ENCODE measurements at places on chromosomes 5 and 9. TPM values are rescaled to one million over a fixed set of nuclear protein-coding genes. Genes with fewer than 3 reads are reported as not detected.

DNA sequence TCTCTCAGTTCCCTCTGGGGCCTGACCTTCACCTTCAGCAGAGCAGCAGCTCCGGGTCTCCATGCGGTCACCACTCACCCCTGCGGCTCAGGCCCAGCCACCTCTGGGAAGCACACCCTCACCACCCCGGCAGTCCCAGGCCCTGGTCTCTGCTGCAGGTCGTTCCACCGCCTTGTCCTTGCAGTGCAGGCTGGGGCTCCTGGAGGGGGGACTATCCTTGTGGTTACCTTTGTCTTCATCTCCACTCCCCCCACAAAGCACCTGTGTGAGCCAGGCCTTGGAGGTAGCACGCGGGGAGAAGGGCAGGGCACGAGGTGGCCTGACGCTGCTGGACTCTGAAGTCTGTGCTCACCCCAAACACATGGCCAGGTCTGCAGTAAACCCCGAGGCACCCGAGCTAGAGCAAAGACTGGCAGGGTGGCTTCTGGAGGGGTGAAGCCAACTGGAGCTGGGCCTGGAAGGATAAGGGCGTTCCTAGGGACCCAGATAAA, 33.2 kb upstream of the RXRA start:
- no peak overlapping the region for H3K27ac ChIP-seq
- H3K36me3 ChIP-seq: no peaks in the 10 kb centered on the region
- H3K4me1 ChIP-seq: no peaks in the 10 kb centered on the region
- no peak for DNase-seq
- H3K4me3 ChIP-seq: no peak overlapping the region

The CCL27 gene
- total RNA-seq: not detected

- no peaks in the 10 kb centered on the region for H3K4me1 ChIP-seq
- DNase-seq: no peak
- no peaks in the 10 kb centered on the region for H3K36me3 ChIP-seq
Measured at GRCh38 chr5:41335596-41336181, 122.4 kb upstream of the C6 start.

DNA sequence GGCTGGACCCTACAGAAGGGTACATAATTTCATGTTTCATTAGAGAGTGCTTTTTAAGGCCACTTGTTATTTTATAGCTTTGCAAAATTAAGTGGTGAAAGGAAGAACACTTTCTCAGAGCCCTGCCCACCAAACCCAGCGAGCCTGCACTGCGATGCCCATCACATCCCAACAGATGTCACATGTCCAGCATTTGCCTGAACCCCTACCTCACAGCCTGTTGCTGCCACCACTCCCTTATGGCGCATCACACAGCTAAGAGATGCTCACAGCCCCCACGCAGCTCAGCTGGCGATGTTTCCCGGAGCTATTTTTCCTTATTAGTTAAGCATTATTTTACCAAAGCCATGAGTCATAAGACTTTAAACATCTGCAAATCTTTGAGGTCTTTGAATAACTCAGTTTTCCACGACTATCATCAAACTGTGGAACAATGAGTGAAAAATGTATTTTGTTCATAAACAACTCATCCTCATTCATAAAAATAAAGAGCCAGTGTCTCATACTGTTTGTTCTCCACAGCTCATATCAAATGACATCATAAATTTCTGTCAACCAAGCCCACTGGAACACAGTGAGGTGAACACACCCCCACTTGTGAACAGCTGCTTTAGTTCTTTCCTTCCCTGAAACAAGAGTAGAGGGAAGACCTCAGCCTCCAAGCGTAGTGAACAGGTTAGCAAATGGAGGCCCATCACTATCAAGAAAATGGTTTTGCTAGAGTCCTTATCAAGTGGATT, 104.9 kb downstream of the SYK start:
- H3K27me3 ChIP-seq: peaks cover 3% of the 10 kb centered on the region
- H3K36me3 ChIP-seq: no peaks in the 10 kb centered on the region
- no peak overlapping the region for H3K4me3 ChIP-seq
- DNase-seq: no peak
- no peak overlapping the region for H3K27ac ChIP-seq

DNA sequence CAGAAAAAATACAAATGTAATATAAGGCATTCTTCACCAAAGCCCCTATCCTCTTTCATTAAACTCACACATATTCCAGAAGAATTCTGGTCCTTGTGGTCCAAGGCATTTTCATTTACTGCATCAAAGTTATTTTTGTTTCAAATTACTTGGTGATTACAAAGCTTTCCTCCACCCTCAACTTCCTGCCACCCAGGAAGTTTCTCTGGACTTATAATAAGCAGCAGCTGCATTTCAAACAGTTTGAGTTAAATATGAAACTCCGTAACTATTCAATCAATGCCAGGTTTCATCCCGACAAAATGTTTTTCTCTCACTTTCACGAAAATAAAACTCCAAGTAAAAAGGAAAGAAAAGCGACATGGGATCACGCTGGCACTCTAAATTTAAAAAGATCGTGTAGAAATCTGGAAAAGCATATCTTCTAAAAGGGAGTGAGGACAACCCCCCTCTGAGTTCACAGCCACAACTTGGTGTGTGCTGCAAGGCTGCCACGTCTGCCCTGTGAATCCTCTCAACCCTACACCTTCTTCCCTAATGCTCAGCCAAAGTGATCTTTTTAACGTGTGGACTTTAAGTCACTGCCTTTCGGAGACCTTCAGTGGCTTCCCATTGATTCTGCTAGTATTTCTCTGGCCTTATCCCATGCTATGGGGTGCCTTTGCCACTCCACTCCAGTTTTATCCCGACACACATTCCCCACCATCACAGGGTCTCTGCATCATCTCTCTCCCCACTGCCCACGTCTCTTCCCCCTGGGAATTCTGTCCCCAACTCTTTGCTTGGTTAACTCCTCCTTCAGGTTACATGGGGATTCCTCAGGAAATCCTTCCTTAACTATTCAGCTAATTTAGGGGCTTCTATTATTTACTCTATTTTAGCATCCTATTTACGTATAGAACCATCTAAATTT, 91.1 kb upstream of the CER1 start:
- no peak for DNase-seq
- no peak overlapping the region for H3K27ac ChIP-seq
- no peaks in the 10 kb centered on the region for H3K4me1 ChIP-seq

- DNase-seq: no peak
- no peak overlapping the region for H3K27ac ChIP-seq
Measured at GRCh38 chr5:60674251-60675069, 25.5 kb downstream of the DEPDC1B start.

GRCh38 chr5:116859666-116860320, 285.2 kb upstream of the SEMA6A start:
- DNase-seq: no peak
- no peaks in the 10 kb centered on the region for H3K27me3 ChIP-seq
- H3K27ac ChIP-seq: no peak overlapping the region

DNA sequence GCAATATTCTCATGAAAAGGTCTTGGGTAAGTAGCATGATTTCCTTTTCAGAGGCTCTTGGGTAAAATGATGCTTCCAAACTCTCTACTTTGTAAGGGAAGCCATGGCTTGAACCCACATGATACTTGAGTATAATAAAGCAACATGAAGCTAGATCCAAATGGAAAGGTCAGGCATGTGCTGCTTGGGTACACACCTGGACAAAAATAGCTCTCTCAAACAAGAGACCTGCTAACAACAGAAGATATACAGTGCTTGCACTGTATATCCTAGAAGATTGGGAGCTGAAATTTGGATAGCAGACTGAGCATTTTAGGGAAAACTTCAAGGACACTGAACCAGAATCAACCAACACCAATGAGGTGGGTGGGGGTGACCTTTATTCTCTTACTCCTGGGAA, 40.2 kb downstream of the NMUR2 start:
- no peaks in the 10 kb centered on the region for H3K4me1 ChIP-seq
- H3K27ac ChIP-seq: no peak overlapping the region
- no peaks in the 10 kb centered on the region for H3K36me3 ChIP-seq
- DNase-seq: no peak
- H3K27me3 ChIP-seq: no peaks in the 10 kb centered on the region

DNA sequence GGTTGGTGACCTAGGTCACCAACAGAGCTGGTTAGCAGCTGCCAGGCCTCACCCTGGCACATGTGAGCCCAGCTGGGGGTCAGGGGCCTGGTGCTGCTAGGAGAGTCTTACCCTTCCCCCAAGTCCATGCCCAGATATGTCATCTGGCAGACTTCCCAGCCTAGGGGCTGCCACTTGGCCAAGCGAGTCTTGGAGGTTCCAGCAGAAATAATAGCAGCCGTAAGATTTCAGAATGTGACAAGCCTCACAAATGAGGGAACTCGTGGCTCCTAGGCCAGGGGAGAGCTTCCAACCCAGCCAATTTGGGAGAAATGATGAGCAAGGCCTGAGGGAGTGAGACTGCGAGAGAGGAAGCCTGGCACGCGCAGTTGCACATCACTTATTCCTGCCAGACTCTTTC, 11.1 kb downstream of the URM1 start:
- H3K36me3 ChIP-seq: peaks cover 19% of the 10 kb centered on the region
- H3K27ac ChIP-seq: no peak overlapping the region
- no peak overlapping the region for H3K4me3 ChIP-seq
- no peaks in the 10 kb centered on the region for H3K27me3 ChIP-seq

The UBE2R2 gene
- 28.3 TPM for total RNA-seq

The ORM2 gene
- not detected for total RNA-seq

- H3K4me1 ChIP-seq: no peaks in the 10 kb centered on the region
- H3K36me3 ChIP-seq: no peaks in the 10 kb centered on the region
- no peak for DNase-seq
- no peak overlapping the region for H3K27ac ChIP-seq
- no peak overlapping the region for H3K4me3 ChIP-seq
Measured at GRCh38 chr9:16879416-16879815, 8.9 kb upstream of the BNC2 start.

The ADGRD2 gene
- not detected for total RNA-seq

- no peaks in the 10 kb centered on the region for H3K27me3 ChIP-seq
- H3K27ac ChIP-seq: no peak overlapping the region
- no peaks in the 10 kb centered on the region for H3K4me1 ChIP-seq
- no peak overlapping the region for H3K4me3 ChIP-seq
- H3K36me3 ChIP-seq: no peaks in the 10 kb centered on the region
- DNase-seq: no peak
Measured at GRCh38 chr9:135190789-135191577, 103.5 kb downstream of the OLFM1 start.

- H3K27me3 ChIP-seq: no peaks in the 10 kb centered on the region
- peaks cover 36% of the 10 kb centered on the region for H3K36me3 ChIP-seq
- H3K4me1 ChIP-seq: peaks cover 85% of the 10 kb centered on the region
- DNase-seq: no peak
- peak overlapping the region; percentile 67 for H3K27ac ChIP-seq
Measured at GRCh38 chr9:20558566-20559016, 63.7 kb downstream of the MLLT3 start.

The PCDHAC1 gene
- not detected for total RNA-seq

DNA sequence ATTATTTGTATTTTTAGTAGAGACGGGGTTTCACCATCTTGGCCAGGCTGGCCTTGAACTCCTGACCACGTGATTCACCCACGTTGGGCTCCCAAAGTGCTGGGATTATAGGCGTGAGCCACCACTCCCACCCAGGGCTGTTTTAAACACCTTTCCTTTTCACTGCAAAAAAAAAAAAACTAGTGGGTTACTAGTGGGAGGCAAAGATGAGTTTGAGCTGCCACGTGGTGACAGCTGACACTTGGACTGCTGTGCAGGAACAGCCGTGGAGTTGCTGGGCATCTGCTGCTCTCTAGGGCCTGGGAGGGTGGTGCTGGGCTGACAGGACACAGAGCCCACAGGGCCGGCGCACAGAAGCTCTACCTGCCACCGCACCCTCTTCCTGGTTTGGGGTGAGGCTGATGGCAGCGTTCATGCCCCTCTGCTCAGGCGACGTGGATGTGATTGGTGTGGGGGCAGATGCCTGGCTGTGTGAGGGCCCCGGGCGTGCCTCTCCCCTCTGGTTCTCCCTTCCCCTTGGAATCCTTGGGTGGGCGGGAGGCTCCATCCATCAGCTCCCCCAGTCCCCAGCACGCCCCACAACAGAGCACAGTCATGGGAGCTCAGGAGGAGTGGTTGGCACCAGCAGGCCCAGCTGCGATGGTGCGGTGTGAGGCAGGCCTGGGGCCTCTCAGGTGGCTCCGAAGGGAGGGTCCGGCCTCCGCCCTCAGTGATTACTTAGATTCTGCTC, 16.9 kb downstream of the RABL6 start:
- H3K4me1 ChIP-seq: peaks cover 5% of the 10 kb centered on the region
- no peaks in the 10 kb centered on the region for H3K27me3 ChIP-seq
- peaks cover 20% of the 10 kb centered on the region for H3K36me3 ChIP-seq
- H3K4me3 ChIP-seq: no peak overlapping the region
- no peak for DNase-seq

The JMY gene
- 2.1 TPM for total RNA-seq

The LCNL1 gene
- total RNA-seq: not detected

- H3K27me3 ChIP-seq: no peaks in the 10 kb centered on the region
- peaks cover 2% of the 10 kb centered on the region for H3K4me1 ChIP-seq
- no peak overlapping the region for H3K27ac ChIP-seq
- H3K4me3 ChIP-seq: no peak overlapping the region
- no peaks in the 10 kb centered on the region for H3K36me3 ChIP-seq
Measured at GRCh38 chr9:37910271-37910670, 6.3 kb upstream of the SLC25A51 start.
